ENCODE measurements at places on chromosomes 4 and X.
A peak's percentile ranks its signal among the peaks of the same experiment; 100 is the strongest.

- DNase-seq: no peak
These were observed 7.2 kb downstream of the TENM3 start for GRCh38 chr4:182250446-182250845.

- DNase-seq: no peak
These were observed 22.3 kb upstream of the FGFR3 start for GRCh38 chr4:1770791-1771231.

DNA sequence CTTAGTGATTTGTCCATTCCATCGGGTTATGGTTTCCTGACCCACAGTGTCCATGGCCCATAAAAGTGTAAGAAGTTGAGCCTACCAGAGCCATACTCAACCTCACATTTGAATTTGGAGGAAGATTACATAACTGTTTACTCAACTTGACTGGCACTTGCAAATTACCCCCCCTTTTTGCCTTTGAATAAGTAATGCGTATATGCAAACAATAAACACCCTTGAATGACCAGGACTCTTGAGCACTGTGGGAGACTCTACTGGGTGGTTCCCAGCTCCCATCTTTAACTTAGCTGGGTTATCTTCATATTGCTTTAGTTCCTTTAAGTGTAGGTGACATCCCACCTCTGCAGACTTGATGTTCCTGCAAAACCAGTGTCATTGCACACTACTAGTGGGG lies 30.6 kb upstream of the STIM2 start:
- DNase-seq: no peak

DNA sequence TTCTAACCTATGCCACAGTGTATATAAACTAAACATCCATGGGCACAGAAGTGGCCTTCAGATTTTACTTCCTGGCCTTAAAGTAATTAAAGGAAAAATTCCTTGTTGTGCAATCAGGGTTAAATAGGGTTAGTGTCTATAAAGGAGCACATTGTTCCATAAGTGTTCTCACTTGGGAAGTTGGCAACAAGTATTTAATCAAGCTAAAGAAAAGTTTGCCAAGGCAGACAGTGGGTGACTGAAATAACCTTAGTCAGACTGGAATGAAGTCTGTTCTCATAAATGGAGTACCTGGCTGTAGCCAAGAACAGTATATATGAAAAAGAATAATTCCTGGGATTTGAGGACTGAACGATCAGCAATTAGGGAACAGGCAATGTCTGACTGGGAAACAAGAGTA lies 213.6 kb downstream of the HTR2C start:
- no peak for DNase-seq

DNA sequence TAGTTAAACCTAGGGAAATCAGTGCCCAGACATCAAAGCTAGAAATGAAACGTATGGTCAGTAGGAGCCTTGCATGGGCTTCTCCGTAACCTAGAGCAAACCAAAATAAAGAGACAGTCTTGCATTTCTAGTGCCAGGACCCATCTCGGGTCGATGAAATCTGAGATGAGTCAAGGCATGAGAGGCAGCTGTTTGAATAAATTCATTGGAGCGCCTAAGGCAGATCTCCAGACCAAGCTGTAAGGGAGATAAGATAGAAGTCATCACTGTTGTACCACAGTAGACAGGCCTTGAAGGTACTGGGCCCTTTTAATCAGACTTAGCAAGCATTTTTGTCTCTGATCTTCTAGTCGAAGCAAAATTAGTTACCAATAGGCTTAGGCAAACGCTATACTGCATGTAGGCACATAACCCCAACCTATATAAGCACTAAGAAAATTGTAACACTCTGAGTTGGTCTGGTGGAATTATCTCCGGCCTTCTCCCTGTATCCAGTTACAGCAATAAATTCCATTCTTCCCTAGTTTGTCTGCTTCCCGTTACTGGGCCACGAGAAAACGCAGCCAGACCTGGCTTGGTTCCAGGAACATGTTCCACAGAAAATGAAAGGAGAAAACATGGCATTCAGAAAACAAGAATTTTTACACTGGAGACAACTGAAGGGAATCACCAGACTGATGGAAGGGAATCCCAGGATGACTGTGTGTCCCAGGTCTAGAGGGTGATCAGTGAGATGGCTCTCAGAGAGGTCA lies 21.1 kb upstream of the PAPSS1 start:
- DNase-seq: peak; percentile 16

DNA sequence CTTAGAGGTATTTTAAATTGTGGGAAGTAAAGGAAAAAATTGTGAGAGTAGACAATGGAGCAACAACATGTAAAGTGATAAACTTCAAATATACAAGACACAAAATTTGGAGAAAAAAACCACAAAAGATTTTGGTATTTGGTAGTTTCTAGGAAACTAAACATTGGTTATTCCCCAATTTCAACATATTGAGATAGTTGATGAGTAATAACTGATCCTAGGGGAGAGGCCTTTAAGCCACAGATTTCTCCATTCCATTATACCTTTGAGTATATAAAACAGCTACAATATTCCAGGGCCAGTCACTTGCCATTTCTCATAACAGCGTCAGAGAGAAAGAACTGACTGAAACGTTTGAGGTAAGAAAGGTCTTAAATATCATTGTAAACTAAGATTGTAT lies at the start of gene FDCSP:
Gene FDCSP, plus strand, starts transcription at position 301 of the 400 bp plus-strand sequence. CDS start 5,071 bp downstream, outside the sequence.
- DNase-seq: no peak
